ENCODE measurements at places on chromosomes 5 and 9. TPM values are rescaled to one million over a fixed set of nuclear protein-coding genes. Genes with fewer than 3 reads are reported as not detected.

- H3K36me3 ChIP-seq: no peaks in the 10 kb centered on the region
- peaks cover 35% of the 10 kb centered on the region for H3K4me1 ChIP-seq
- H3K27me3 ChIP-seq: no peaks in the 10 kb centered on the region
- peak overlapping the region; percentile 10 for H3K4me3 ChIP-seq
- peak overlapping the region; percentile 65 for H3K27ac ChIP-seq
These were observed 44.4 kb downstream of the BNC2 start for GRCh38 chr9:16825971-16826625.

GRCh38 chr5:27598576-27598975 is 560.2 kb upstream of the CDH9 start:
- peak; percentile 35 for DNase-seq
- H3K36me3 ChIP-seq: no peaks in the 10 kb centered on the region
- H3K27ac ChIP-seq: no peak overlapping the region
- H3K4me3 ChIP-seq: no peak overlapping the region
- no peaks in the 10 kb centered on the region for H3K4me1 ChIP-seq
- no peaks in the 10 kb centered on the region for H3K27me3 ChIP-seq

Gene PHAX
- total RNA-seq: 51.1 TPM

Gene SOWAHA
- total RNA-seq: 0.10 TPM

Gene FRRS1L
- 1.1 TPM for total RNA-seq
